ENCODE measurements at places on chromosomes 1 and 21.

- no peak for DNase-seq
These were observed 99.4 kb downstream of the SUSD4 start for GRCh38 chr1:223264529-223264928.

DNA sequence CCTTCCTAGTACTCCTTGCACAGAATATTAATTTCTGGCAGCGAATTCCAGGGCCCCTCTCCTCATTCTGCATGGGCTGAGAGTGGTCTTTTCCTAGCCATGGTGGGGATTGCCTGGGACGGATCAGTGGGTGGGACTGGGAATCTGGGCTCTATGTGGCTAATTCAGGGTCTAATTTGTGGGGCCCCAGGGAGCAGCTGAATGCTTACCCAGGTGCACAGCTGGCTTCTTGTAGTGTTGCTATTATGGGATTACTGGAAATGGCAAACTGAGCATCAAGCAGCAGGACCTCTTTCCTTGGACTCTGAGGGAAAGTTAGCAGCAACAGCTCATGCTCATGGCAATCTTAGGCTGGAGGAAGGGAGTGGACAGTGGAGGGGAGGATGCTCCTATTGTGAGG, 187.1 kb upstream of the CACNA1E start:
- DNase-seq = no peak

GRCh38 chr21:46320331-46320801, 3.3 kb downstream of the C21orf58 start:
- no peak for DNase-seq

GRCh38 chr1:38852780-38853179, 6.8 kb downstream of the RRAGC start:
- DNase-seq = no peak

- no peak for DNase-seq
These were observed 91.6 kb downstream of the GALNT2 start for GRCh38 chr1:230158415-230159291.

DNA sequence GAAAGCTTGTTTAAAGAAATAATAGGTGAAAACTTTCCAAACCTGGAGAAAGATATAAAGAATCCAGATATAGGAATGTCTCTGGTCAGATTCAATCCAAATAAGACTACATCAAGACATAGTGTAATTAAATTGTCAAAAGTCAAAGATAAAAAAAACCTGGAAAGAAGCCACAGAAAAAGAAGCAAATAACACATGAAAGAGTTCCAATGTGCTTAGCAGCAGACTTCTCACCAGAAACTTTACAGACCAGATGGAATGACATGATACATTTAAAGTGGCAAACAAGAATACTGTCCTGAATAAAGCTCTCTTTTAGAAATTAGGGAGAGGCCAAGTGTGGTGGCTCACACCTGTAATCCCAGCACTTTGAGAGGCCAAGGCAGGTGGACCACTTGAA, 1039.9 kb downstream of the KCNT2 start:
- DNase-seq = no peak

DNA sequence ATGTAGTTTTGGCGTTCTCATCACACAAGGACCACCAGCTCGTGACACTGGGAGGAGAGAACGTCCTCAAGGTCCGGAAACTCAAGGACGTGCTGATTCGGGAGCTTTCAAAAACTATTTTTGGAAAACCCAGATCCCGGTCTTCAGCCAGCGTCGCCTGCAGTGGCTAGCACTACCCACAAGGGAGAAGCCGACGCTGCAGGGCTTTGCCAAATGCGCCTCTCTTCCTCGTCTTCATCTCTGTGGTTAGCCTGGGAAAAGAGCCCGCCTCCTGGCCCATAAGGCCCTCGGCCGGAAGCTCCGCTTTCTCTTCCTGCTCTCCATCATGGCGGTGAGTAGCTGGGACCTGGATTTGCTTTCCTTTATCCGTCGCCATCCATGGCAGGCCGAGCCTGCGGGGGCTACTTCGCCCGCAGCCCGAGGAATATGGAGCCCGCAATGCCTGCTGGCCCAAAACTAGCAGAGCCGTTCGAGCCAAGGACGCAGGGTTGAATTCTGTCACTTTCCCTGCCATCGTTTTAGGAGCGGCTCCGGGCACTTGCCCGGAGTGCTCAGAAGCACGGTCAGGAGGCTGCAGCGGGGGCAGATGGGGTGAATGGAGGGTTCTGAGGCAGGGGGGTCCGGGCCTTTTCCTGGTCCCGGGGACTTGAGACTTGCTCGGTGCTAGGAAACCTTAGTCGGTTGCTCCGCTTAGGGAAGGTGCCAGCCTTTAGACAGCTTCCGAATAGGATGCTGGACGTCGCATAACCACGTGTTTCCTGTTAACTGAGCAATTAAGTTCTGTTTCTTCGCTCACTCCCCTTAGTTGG, at the start of gene RPL11:
TSS of gene RPL11 (plus strand) at position 308 of the 809 bp plus-strand sequence. CDS start at position 326, 18 bp downstream.
- peak; percentile 93 for DNase-seq

DNA sequence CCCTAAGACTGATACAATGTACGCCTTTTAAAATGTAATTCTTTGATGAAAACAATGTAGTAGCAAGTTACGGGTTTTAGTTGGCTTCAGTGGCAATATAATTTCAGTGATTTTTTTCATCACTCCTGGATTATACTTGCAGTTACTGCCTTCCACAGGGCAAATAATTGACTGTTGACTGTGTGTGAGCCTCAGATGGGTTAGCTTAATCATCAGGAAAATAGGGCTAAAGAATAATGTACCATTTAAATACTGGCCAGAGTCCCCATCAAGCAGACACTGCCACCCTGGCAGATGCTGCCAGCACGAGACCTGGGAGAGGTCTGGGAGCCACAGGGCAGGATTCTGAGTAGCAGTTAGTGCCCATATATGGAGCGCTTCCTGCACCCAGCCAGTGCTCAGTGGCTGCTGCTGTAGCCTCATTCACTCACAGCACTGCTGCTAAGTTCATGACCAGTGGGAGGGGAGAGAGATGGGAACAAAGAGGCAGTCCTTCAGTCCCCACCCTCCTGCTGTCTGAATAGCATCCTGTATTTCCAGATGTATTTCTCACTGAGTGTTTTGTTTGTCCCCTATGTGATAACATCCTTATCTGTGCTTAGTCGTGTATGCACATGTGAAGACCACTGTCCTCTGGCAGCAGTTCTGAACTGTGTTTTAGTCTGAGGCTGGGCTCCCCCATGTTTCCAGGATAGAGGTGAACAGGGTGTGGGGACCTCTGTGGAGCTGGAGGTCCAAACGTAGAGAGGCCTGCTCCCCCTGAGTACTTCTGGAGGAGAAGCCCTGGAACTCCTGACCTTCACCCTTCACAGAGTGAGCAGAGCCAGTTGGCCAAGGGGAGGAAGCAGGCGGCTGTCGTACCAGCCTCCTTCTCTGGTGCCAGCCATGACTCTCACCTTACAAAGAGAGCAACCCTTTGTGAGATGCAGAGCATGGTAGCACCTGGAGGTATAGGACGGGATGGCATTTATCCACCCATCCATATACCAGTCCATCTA, 80.4 kb downstream of the ADARB1 start:
- peak; percentile 14 for DNase-seq

GRCh38 chr1:203267347-203267846, 37.9 kb upstream of the BTG2 start:
- peak; percentile 70 for DNase-seq

- DNase-seq = no peak
These were observed 29.9 kb upstream of the SAMD13 start for GRCh38 chr1:84271441-84272151.

All from naive thymus-derived CD8-positive, alpha-beta T cell (primary cell).